ENCODE measurements at places on chromosomes 1 and 21.

GRCh38 chr1:235298758-235299157 is 29.2 kb downstream of the ARID4B start:
- no peak for DNase-seq

DNA sequence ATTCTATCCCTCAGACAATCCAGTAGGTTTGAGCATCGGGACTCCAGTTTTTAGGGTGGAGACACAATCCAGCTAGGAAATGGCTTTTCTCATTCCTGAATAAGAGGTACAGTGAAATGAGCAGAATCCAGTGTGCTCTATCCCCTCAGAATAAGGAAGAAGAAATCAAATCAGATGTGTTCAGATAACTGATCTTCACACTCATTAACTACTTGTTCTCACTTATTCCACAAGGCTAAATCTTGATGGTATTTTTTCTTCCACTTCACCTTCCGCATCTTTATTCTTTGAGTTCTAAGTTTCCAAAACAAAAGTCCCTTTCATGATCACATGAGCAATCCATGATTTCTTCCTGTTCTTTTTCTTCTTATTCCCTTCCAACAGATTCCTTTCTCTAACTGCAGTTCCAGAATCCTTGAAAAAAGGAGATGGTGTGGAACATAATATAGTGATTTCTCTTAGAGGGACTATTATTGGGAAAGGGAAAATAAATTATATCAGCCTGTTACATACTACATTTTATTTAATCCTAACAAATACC is 1.7 kb downstream of the SYT11 start:
- DNase-seq = no peak

GRCh38 chr1:110647254-110647891 is 27.4 kb downstream of the KCNA3 start:
- DNase-seq = no peak

GRCh38 chr1:5752746-5753548 is 239.3 kb downstream of the NPHP4 start:
- no peak for DNase-seq

DNA sequence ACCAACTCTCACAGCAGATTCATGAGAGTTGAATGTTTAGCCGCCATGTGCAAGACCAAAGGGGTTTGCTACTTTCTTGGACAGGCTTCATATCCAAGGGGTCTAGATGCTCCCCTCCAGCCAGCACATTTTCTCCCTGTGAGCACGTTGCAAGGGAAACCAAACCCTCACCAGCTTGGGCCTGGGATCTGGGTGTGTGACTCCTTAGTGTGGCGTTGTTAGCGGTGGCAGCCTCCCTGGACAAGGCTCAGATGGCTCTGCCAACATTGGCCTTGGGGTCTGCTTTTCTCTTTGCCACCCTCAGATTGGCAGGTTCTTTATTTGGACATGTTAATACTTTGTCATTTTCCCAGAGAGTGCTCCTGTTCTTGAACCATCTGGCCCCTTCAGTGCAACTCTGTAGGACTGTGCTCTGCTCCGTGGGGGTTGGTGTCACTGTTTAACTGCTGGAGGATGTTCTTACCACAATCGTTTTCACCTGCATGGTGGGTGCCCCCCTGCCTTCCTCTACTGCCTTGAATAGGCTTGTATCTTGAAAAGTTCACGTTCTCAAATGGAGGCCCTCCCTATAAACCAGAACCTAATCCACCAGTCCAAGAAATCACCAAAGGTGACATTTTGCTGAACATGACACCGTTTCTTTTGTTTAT is 13.4 kb downstream of the ABCG1 start:
- DNase-seq = no peak

DNA sequence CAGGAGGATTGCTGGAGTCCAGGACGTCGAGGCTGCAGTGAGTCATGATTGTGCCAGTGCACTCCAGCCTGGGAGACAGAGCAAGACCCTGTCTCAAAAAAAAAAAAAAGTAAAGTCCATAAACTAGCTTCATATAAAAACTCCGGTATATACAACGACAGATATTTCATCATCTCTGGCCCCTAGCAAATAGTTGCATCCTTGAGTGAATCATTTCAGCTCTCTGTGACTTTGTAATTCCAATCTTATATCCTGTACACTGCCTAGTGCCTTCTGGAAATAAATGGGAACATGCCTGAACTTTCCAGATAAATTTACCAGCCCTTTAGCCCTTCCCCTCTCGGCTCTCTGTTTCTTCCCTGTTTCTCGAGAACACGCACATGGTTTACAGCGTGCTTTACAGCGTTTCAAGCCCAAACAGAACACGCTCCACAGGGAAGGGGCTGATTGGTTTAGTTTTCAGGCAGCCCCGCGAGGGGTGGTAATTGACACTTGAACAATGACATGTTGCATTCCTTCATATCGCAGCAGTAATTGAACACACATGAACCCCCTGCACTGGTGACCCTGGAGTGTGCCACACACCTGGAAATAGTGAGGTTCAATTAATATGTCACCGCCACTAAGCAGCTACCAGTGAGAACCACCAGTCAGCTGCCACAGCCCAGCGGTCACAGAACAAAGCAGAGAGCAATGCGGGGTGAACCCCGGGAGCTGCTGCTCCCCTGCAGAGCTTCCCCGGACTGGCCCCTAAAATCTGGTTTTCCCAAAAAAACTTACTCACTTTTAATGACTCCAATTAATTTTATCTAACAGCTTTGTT is 35.7 kb upstream of the SIM2 start:
- DNase-seq = no peak

DNA sequence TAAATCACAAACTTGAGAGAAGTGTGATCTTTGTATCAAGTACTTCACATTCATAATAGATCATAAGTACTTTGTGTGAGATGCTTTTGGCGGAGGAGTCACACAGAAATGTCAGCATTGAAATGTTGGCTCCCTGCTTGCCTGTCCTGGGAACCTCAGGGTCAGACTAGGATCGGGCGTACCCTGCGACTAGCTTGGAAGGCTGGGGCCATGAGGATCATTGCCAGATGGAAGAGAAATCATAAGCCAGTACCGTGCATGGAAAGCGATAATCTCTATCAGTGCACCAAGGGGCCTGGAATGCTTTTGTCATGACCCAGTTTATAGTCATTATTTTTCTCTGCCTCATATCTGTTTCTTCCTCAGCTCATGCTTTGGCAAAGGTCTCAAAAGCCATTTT is 35.5 kb downstream of the MTR start:
- no peak for DNase-seq

GRCh38 chr1:21331752-21332478 is 41.7 kb upstream of the ECE1 start:
- no peak for DNase-seq

DNA sequence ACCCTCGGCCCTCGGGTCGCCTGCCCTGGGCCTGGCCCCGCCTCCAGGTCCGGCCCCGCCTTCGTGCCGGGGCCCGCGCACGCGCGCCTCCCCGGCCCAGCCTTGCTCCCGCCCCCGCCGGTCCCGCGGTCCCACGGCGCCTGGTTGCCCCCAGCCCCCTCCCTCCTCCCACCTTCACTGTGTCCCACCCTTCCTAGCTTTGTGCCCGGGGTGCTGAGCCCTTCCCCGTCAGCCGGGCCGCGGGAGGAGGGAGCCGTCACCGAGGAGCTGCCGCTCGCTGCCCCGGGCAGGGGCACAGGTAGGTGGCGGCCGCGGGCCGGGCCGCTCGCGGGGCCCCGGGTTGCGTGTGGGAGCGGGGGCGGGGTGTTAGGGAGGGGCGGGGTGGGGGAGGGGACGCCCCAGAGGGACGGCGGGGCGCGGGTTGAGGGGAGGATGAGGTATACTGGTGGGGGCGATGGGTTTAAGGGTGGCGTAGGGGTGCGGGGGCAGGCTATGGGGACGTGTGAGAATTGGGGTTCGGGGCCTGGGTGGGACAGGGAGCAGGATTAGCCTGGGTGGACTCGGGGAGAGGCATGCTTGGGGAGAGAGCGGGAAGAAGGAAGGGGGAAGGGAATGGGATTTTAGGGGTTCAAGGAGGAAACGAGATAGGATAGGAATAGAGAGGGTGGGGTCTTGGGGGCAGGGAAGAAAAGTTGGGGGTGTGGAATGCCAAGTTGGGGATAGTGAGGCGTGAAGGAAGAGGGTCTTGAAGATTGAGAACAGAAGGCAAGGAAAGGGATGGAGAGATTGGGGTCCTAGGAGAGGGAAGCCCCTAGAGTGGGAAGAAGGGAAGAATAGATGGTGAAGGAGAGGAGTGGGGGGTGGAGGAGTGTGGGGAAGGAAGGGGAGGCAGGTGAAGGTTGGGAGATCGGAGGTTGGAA is at the start of gene LRRC42:
Gene LRRC42 (plus strand): TSS at position 99 of the 920 bp plus-strand sequence. CDS start 5,650 bp downstream, outside the sequence.
- no peak for DNase-seq

- DNase-seq = no peak
Observed at GRCh38 chr1:46030074-46030870, 102.2 kb downstream of the PIK3R3 start.

Measured in stimulated activated naive B cell treated with anti-CD40 and anti-IgM and Interleukin-4, amounts not matched to agents 10 μg/mL and 1 μg/mL and 100 μg/mL, for 72 hours (primary cell).